NCI-H460 (cell line): ENCODE measurements at places on chromosomes 16 and 17. TPM values are rescaled to one million over a fixed set of nuclear protein-coding genes. Genes with fewer than 3 reads are reported as not detected.
A peak's percentile ranks its signal among the peaks of the same experiment; 100 is the strongest.

Gene TP53TG3B
- not detected in 2 replicates for total RNA-seq

Gene PIGL
- 11.9 and 13.8 TPM in 2 replicates for total RNA-seq

Gene RCVRN
- total RNA-seq = not detected in 2 replicates

Gene SOX15
- total RNA-seq = 0.47 TPM in 1 of 2 replicates, not detected in the other

Gene HS3ST3B1
- total RNA-seq = 10.8 and 11.5 TPM in 2 replicates

Gene CSH2
- total RNA-seq = not detected in 2 replicates

Gene EPX
- not detected in 2 replicates for total RNA-seq

Gene CDRT15
- total RNA-seq = not detected in 2 replicates

DNA sequence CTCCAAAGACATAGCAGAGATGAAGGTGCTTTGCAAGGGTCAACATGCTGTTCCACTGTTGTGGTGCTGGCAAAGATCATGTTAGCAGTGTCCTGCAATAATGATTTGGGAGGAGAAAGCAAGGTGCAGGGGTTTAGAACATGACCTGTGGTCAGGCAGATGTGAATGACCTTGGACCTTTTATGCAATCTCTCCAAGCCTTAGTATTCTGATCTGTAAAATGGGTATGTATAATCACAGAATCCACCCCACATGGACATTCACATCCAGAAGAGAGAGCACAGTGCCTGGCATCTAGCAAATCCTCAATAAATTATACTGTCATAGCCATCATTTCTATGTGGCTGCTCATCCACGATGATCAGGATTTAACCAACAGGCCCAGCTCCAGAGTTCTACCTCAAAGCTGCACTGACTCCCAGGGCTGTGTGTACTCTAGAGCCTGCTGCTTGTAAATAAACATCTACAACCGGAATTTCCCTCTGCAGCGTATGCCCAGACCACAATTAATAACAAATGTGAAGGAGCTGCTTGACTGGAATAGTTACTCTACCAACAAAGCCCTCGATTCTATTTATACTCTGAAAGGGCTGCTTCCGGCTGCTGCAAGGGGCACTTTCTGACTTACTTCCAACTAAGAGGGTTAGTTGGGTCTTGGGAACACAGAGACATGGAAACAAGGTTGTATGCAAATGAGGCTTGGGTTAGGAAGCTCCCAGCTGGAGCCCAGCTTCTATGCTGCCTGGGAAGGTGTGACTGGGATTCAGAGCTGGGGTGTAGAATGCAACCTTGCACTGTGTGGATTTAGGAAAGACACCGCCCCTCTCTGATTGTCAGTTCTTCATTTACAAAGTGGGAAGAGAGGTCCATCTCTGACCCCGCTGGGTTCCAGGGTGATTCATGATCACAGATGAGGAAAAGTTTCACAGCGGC lies 265.2 kb downstream of the XYLT1 start:
- no peak for DNase-seq

DNA sequence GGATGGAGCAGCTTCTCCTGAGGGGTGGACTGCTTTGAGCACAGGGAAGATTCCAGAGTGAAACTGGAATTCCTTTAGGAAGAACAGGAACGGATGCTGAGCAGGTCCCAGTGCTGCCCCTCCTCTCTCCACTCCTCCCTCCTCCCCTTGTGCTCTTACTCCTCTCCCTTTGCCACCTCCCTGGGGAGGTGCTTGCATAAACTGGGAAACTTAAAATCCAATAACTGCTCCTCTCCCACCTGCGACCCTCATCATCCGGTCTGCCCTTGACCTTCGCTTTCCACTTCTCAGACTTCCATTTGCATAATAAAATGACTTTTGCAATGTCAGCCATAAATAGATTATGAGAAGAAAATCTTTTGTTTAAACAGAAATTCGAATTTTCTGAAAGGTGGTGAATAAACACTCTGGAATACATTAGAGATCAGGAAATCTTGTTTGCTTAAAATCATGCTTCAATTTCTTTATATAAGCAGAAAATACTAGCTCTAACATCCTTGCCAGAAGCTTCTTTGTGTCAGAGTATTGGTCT lies 23.7 kb downstream of the HSBP1 start:
- no peak for DNase-seq

GRCh38 chr16:3974751-3975150 lies 94.2 kb upstream of the CREBBP start:
- DNase-seq = no peak

- no peak for DNase-seq
These were observed 16.2 kb downstream of the CCDC42 start for GRCh38 chr17:8728251-8728938.

- no peak for DNase-seq
These were observed 817 bp downstream of the NME1 start for GRCh38 chr17:51154176-51154575.

GRCh38 chr17:74822335-74822938 lies 37.2 kb downstream of the GRIN2C start:
- DNase-seq = no peak

GRCh38 chr17:34670618-34671017 lies 91.2 kb downstream of the TMEM132E start:
- DNase-seq = no peak

DNA sequence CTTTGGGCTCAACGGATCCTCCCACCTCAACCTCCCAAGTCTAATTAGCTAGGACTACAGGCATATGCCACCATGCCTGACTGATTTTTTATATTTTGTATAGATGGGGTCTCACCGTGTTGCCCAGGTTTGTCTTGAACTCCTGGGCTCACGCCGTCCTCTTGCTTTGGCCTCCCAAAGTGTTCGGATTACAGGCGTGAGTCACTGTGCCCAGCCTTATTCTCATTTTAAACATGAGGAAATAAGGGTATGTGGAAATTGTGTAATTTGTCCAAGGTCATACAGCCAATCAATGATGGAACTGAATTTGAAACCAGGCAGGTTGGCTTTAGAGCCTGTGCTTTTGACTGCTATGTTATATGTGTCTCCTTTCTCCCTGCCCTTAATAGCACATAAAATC lies 27.4 kb upstream of the AQP8 start:
- no peak for DNase-seq

DNA sequence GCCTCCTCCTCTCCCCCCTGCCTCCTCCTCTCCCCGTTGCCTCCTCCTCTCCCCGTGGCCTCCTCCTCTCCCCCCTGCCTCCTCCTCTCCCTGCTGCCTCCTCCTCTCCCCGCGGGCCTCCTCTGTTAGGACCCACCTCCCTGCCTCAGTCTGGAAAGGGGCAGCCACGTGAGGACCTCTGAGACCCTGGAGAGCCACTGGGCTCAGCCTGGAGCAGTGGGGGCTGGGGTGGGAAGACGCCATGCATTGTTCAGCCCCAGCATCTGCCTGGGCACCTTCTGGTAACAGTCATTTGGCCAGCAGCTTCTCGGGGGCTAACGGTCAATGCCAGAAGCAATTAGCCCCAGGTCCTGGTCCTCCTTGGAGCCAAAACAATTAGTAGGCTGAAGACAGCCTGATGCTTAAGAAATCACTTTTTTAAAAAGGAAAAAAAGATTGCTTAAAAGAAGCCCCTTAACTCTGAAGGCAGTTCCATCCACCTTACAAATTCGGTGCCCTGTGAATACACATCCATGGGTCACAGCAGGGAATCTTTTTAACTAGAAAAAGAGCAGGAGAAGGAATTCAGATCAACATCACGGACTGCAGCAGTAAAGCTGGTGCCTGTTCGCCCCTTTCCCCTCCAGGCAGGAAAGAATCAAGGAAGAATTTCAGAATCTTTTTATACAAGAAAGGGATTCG lies 29.8 kb downstream of the NXN start:
- DNase-seq = no peak

DNA sequence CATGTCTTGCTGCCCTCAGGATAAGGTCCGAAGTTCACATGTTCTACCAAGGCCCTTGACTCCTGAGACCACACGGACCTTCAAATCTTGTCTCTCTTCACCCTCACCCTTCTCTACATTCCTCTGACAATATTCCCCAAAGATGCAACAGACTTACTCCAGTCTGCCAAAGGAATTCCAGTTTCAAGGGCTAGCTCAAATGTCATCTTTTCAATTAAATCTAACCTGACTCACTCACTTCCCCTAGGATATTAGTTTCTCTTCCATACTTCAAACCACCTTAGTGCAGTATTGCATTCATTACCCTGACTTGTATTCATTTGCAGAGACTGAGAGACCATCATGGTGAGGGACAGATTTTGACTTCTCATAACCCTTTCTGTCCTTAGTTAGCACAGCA lies 59.6 kb upstream of the ADCY9 start:
- no peak for DNase-seq

DNA sequence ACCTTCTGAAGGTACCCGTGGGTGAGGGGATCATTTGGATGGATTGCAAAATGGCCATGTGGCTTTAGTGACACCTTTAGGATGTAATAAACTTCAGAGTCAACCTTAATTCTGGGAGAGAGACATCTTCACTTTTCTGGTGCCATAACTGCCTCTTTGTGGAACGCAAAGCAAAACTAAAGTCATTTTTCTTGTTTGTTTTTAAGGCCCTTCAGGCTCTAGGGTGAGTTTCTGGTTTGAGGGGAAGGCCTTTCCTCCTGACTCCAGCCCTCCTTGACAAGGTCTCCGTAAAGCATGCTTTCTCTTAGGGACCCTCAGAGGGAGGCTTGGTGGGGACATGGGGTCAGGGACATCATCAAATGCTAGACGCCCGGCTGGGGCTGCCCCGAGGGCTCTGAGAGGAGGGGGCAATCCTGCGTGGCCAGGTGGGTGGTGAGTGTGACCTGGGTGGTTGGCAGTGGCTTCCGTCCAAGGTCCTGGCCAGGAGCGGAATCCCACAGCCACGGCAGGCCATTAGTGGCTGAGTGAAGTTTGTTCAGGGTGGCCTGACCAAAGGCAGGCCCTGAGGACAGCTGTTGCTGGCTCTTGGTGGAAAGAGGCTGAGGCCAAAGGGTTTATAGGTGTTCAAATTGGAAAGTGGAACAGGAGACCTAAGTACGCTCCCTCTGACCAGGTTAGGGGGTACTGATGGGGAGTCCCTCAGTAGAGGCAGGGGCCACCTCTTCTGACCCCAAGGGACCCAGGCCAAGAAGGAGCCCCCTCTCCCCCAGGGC lies 112.2 kb downstream of the METRNL start:
- DNase-seq = no peak

DNA sequence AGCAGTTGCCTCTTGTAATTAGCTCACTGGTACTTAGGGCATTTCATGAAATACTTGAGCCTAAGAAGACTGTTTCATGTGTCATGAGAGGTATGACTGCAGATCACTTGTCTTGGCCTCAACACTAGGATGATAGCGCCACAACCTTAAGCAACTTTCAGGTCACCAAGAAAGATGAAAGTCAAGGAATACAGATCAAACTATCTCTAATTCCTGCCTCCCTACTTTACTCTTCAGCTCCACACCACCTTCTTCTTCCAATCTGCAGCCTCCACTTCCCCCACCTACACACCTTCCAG lies 28.0 kb downstream of the GNA13 start:
- no peak for DNase-seq

- no peak for DNase-seq
These were observed 13.2 kb downstream of the CA7 start for GRCh38 chr16:66857437-66857836.

DNA sequence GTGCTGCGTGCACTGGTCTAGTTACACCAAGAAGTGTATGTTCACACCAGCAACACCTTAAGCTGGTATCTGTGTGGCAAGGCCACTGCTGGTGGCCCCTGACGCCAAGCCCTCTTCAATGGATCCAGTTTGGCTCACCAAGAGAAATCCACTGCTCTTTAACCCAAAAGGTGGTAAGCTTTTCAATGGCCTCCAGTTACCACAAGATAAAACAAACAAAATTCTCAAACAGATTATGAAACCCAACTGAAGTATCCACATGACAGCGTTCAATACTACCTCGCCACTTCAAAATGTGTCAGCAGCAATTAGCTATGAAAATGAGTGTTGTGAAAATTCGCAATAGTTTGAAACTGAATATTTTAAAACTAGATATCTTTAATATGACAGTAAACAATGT lies 96.5 kb upstream of the AKTIP start:
- DNase-seq = no peak

DNA sequence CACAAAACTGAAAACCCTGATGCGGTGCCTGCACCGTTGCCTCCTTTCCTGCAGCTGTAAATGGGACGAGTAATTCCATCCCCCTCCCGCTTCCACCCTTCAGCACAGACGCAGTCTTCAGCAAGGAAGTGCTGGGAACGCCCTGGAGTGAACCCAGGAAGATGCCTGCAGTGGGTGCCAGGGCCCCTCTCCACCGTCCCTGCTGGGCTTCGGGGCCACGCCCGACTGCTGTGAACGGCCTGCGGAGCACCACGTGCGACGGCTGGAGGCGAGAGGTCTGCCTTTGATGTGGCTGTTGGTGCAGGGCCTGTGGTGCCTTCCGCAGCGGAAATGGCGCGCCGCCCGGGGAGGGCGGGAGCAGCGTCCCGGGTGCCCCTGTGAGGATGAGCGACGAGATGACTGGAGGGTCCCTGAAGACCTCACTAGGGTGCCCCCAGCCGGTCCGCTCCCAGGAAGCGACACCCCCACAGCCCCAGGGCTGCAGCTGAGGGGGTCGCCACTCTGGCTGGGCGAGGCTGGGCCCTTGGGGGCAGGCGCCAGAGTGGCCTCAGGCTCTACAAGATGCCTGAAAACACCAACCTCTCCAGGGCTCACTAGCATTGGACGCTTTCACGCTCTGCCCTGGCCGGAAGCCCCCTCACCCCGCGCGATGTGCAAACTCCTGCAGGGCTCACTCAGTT lies 749 bp upstream of the MC1R start:
- peak; percentile 85 for DNase-seq

GRCh38 chr17:34177642-34178041 lies 77.4 kb upstream of the CCL2 start:
- DNase-seq = no peak

DNA sequence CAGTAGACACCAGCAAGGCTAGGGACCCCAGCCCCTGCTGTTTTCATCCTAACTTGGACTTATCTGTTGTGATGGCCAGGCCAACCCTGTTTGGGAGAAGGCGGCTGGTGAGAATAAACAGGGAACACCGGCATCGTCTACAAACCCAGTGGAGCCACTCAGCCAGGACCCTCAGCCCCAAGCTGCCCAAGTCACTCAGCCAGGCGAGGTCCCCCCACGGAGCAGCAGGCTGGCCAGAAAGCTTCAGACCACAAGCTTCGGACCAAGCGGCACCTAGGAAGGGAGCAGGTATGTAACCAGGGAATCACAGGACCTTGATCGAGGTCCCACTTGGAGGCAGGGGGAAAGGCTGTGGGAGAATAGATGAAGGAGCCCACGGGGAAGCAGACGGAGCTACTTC lies 23.4 kb downstream of the RBFOX3 start:
- no peak for DNase-seq

- no peak for DNase-seq
These were observed 17.9 kb upstream of the AP1G1 start for GRCh38 chr16:71826533-71827017.

GRCh38 chr17:72635034-72635635 lies 457.4 kb downstream of the SLC39A11 start:
- DNase-seq = no peak
